ENCODE measurements at places on chromosomes 4 and X.
A peak's percentile ranks its signal among the peaks of the same experiment; 100 is the strongest.

DNA sequence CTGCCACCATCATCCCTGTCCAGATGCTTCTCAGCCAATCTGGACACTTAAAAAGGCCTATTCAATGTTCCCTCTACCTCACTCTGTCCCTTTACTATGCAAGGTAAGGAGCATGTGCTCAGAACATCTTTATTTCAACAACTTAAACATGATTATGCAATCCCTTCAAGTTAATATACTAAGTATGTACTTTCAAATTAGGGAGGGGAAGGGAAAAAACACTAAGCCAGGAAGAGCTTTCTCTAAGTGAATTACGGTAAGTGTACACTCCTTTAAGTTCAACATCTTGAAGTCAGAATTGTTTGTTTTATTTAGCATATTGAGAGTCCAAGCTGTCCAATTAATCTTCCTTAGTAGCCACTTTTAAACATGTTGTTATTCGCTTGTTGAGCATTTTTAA, 14.1 kb downstream of the SLC10A7 start:
- no peak overlapping the region for H3K4me3 ChIP-seq
- no peak overlapping the region for H3K27ac ChIP-seq
- no peak for DNase-seq

DNA sequence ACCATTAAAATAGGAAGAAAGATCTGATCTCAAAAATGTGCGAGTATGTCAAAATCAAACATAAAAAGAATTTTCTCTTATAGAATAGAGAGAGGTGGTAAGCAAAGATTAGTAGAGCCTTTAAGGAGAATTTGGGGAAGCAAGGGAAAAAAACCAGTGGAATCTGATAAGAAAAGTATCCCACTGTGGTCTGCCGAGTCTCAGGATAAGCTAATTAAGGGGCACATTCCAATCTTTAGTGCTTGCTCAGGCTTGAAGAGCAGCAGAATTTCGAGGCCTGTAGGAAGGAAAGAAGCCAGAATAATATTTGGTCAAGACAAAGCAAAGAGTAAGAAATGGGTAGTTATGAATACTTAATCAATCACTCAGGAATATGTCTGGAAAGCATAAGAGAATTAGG, 13.0 kb downstream of the STATH start:
- no peaks in the 10 kb centered on the region for H3K36me3 ChIP-seq
- H3K27me3 ChIP-seq, result no peaks in the 10 kb centered on the region
- no peak overlapping the region for H3K27ac ChIP-seq
- no peaks in the 10 kb centered on the region for H3K4me1 ChIP-seq
- DNase-seq, result no peak

DNA sequence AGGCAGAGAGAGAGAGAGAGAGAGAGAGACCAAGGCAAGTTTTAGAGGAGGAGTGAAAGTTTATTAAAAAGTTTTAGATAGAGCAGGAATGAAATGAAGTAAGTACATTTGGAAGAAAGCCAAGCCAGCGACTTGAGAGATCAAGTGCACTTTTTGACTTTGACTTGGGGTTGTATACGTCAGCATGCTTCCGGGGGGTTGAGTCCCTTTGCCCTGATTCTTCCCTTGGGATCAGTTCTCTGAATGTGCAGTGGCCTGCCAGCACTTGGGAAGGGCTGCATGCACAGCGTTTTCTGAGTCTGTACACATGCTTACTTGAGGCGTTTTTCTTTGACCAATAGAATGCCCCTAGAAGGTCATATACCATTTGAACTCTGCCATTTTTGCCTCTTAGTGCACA, 400.5 kb downstream of the PDGFC start:
- H3K4me1 ChIP-seq, result no peaks in the 10 kb centered on the region
- H3K4me3 ChIP-seq, result no peak overlapping the region
- no peak for DNase-seq

DNA sequence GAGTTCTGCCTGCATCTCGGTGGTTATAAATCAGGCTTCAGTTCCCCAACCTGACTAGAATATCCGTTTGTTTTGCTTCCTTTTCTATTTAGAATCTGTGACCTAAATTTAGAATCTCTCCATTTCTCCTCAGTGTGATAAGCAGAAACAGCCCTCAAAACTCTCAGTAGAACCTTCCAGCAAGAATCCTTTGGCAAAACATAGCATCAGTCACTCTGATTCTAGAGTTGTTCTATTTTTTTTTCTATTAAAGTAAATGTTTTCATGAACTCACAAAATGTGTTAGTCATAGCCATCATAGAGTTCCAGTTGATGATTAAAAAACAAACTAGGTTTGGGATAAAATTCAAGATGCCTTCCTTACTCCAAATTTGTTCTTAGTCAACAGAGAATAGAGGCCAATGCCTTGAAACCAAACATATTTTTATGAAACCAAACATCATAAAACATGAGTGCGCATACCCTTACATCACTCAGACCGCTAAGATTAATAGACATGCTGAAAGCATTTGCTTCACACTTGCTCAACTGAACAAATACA, 13.2 kb upstream of the C1QTNF7 start:
- peaks cover 11% of the 10 kb centered on the region for H3K4me1 ChIP-seq
- H3K36me3 ChIP-seq, result no peaks in the 10 kb centered on the region
- DNase-seq, result no peak
- H3K27ac ChIP-seq, result no peak overlapping the region
- H3K27me3 ChIP-seq, result no peaks in the 10 kb centered on the region

- H3K27ac ChIP-seq, result no peak overlapping the region
- DNase-seq, result no peak
- H3K36me3 ChIP-seq, result no peaks in the 10 kb centered on the region
These were observed 21.2 kb upstream of the TBC1D9 start for GRCh38 chr4:140777386-140777785.

DNA sequence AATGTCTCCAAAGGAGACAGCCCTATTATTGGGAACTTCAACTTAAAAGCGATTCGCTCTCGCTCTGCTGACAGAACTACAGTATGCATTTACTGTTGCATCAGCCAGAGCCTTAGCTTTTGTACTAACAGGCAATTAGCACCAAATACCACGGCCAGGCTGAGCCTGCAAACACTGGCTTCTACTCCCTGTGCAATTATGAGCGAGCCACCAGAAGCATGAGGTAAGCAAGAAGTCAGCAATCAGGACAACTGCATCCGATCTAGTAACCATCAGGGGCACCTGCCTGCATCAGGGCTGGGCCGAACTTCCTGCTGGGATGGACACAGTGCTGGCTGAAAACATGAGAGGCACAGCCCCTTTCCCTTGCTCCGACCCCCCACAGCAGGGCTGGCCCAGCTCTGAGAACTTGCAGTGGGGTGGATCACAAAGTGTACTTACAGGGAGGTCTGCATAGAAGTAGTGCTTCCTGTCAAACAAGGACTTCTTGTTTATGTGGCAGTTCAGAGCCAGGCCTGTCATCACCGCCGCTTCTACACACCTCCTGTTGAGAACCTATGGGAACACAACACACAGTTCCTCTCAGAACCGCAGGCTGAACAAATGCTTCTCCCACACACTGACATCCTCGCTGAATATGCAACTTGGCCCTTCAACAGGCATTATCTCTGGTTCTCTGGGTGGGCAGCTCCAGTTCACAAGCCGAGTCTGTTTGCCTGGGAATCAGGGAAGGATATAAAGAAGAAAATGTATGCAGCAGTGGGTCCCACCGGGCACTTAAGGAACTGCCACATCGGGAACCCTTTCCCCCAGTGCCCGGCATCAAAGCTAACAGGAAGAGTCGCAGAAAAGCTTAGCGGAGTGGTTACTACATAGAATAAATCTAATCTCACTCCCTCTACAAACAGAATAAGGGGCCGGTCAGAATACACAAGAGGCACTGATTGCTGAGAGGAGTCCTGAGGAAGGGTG, 41.5 kb downstream of the GATB start:
- peaks cover 15% of the 10 kb centered on the region for H3K36me3 ChIP-seq
- no peak for DNase-seq
- H3K27me3 ChIP-seq, result no peaks in the 10 kb centered on the region
- H3K27ac ChIP-seq, result no peak overlapping the region
- H3K4me1 ChIP-seq, result no peaks in the 10 kb centered on the region
- no peak overlapping the region for H3K4me3 ChIP-seq

- H3K4me1 ChIP-seq, result no peaks in the 10 kb centered on the region
- H3K4me3 ChIP-seq, result no peak overlapping the region
- H3K27ac ChIP-seq, result no peak overlapping the region
- no peak for DNase-seq
These were observed 28.4 kb downstream of the APBB2 start for GRCh38 chr4:41185614-41186592.

- no peak overlapping the region for H3K27ac ChIP-seq
- no peaks in the 10 kb centered on the region for H3K36me3 ChIP-seq
- H3K27me3 ChIP-seq, result no peaks in the 10 kb centered on the region
- no peak overlapping the region for H3K4me3 ChIP-seq
These were observed 26.0 kb downstream of the NLGN3 start for GRCh38 chrX:71170660-71171059.

GRCh38 chr4:73575660-73576059, 44.6 kb downstream of the RASSF6 start:
- no peak for DNase-seq
- no peaks in the 10 kb centered on the region for H3K36me3 ChIP-seq
- no peaks in the 10 kb centered on the region for H3K4me1 ChIP-seq
- no peaks in the 10 kb centered on the region for H3K27me3 ChIP-seq
- no peak overlapping the region for H3K4me3 ChIP-seq

- no peak overlapping the region for H3K4me3 ChIP-seq
- no peaks in the 10 kb centered on the region for H3K36me3 ChIP-seq
- H3K27ac ChIP-seq, result no peak overlapping the region
- peaks cover 21% of the 10 kb centered on the region for H3K4me1 ChIP-seq
These were observed 4.2 kb downstream of the TSPAN5 start for GRCh38 chr4:98653890-98654867.

GRCh38 chrX:65720381-65720964, 53.0 kb downstream of the MSN start:
- H3K4me3 ChIP-seq, result no peak overlapping the region
- peaks cover 25% of the 10 kb centered on the region for H3K36me3 ChIP-seq
- H3K27ac ChIP-seq, result peak overlapping the region; percentile 37

DNA sequence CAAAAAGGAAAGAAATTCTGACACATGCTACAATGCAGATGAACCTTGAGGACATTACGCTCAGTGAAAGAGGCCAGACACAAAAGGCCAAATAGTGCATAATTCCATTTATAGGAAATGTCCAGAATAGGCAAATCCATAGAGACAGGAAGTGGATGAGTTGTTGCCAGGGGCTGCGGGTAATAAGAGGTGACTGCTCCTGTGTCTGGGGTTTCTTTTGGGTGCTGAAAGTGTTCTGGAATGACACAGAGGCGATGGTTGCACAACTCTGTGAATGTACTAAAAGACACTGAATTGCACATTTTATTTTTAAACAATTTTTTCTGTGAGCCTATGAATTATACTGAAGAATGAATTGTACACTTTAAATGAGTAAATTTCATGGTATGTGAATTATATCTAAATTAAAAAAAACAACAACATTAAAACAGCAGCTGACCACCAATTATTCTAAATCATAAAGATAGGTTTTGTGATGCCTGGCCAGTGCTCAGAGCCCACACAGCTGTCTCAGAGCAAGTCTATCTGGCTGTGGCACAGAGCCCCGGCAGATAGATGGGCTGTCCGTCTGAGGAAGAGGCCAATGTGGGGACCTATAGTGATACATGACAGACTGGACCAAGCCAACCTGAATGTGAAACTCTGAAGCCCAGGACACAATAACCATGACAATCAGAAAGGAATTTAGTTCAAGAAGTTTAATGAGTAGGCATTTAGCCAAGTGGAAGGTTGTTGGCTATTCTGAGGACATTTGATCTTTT, 23.5 kb upstream of the IRAK1 start:
- no peaks in the 10 kb centered on the region for H3K4me1 ChIP-seq
- peaks cover 9% of the 10 kb centered on the region for H3K36me3 ChIP-seq
- H3K27me3 ChIP-seq, result no peaks in the 10 kb centered on the region
- H3K27ac ChIP-seq, result no peak overlapping the region
- DNase-seq, result no peak

Data from effector memory CD4-positive, alpha-beta T cell (primary cell).